ENCODE measurements at places on chromosomes 12 and 14.

DNA sequence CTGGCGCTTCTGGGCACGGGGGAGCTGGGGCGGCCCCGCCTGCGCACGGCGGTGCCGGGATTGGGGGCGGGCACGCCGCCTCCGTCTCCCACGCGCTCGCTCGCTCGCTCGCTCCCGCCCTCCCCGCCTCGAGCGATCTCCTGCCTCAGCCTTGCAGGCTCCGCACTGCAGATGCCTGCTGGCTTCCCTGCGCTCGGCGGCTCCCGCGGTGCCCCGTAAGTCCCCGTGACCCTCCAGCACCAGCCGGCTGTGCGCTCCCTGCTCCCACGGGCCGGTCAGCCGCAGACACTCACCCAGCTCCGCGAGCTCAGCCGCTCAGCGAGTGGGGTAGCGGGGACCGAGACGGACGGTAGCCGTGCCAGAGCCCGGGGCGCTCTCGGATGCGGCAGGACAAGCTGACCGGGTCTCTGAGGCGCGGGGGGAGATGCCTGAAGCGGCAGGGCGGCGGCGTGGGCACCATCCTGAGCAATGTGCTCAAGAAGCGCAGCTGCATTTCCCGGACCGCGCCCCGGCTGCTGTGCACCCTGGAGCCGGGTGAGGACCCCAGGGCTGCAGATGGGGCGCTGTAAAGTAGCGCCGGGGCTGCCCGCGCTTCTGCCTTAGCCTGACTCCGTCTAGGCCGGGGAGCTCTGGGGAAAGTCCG lies at the start of gene TBC1D30:
TSS of gene TBC1D30 (plus strand) at position 148 of the 643 bp plus-strand sequence. CDS start at position 381, 233 bp downstream.
- peak; percentile 25 for DNase-seq

- no peak for DNase-seq
Measured at GRCh38 chr14:63760014-63760413, 32.1 kb upstream of the SGPP1 start.

- no peak for DNase-seq
Measured at GRCh38 chr14:105844810-105845724, 318.7 kb downstream of the TMEM121 start.

- DNase-seq, result peak; percentile 48
Measured at GRCh38 chr12:102539651-102540553, 59.5 kb upstream of the IGF1 start.

DNA sequence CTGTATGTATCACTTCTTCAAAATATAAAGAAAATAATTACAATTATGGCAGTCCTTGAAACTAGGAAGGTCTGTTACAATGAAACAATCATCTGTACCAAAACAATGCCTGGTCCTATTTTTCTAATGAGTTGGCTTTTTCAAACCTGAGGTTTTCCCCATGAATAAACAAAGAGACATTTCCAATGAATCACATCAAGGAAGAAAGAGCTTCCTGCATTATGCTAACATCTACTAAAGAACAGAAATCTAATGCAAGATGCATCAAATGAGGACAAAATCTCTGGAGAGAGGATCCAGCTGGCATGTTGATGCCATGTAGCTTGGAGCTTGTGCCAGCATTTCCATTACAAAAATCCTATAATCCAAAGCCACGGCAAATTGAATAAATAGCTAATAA lies 29.3 kb downstream of the NIN start:
- DNase-seq, result peak; percentile 82

- DNase-seq, result no peak
Measured at GRCh38 chr12:113488322-113488721, 16.7 kb upstream of the LHX5 start.

DNA sequence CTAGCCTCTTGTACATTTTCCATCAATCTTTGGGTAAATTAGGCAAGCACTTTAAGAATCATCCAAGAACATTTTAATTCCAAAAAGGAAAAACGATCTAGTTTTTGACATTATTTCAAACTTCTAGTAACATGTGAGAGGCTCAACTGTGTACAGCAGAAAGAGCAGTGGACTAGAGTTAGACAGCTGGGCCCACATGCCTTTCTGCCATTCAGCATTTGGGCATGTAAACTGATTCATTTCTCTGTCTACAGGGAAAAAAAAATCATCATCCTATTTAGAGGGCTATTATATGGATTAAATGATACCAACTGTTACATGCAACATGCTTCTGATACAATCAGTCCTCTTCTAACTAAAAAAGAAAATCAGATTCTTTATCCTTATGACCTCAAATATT lies 17.7 kb downstream of the ATP2B1 start:
- DNase-seq, result peak; percentile 38

DNA sequence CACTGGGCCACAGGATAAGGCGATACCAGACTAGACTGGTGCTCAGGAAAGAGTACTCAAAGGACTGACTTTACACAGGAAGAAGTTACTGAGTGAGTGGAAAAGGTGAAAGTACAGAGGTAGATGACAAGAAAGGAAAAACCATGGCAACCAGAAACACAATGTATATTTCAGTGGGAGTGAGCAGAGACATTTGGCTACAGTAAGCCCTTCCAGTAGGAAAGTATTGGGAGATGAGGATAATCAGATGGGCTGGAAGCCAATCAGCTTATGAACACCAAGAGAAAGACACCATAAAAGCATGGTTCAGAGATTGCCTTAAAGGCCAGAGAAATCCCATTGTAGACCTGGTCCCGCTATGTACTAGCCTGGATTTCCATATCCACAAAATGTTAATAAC lies 51.6 kb downstream of the TMTC1 start:
- peak; percentile 62 for DNase-seq

DNA sequence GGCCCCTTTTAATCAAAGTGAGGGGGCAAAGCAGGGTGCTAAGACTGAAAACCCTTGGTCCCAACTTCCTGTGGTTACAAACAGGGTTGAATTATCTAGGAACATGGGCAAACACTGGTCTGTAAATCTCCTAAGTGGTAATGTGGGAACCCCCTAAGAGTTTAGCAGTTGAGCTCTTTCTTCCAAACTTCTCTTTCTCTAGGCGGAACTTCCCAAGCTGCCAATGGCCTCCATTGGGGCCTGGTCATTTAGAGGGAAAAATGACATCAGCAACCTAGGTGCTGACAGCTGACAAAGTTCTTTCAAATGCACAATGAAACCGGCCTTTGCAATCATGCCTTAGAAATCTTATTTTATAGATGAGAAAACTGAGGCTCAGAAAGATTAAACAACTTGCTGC lies 17.7 kb downstream of the HEBP1 start:
- DNase-seq, result no peak

DNA sequence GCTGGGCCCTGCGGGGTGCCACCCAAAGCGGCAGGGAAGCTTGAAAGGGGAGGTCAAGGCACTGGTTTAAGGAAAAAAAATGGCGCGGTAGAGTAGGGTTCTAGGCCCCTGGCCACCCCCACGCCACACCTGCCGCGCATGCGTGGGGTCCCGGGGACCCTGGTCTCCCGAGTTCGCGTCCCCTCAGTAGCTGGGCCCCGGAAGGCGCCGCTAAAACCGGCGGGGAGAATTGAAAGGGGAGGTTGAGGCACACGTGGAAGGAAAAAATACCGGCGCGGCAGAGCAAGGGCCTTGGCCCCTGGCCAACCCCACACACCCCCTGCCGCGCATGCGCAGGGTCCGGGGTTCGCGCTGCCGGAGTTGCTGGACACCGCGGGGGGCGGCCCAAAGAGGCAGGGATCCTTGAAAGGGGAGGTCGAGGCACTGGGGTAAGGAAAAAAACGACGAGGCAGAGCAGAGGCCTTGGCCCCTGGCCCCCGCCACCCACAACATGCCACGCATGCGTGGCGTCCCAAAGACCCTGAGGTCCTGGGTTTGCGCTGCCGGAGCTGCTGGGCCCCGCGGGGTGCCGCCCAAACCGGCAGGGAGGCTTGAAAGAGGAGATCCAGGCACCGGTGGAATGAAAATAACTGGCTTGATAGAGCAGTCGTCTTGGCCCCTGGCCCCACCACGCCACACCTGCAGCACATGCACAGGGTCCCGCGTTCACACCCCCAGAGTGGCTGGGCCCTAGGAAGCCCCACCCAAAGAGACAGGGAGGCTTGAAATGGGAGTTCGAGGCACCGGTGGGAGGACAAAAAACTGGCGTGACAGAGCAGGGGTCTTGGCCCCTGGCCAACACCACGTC lies 314.5 kb downstream of the ALG10 start:
- no peak for DNase-seq

GRCh38 chr12:106226884-106227640 lies 20.8 kb downstream of the CKAP4 start:
- peak; percentile 74 for DNase-seq

DNA sequence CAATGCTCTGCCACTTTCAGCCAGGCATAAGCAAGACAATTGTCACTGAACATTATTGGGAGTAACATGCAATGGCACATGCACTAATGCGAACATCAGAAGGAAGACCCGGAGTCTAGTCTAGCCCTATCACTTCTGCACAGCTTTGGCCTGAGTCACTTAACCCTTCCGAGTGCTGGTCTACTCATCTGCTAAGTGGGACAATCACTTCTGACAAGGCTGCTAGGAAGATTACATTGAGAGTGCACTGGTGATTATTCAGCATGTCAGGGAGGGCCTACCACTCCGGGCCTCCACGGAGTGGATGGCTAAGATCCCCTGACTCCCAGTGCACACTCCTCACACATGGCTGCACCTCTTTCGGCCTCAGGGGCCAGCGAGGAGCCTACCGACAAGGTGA lies 240.9 kb downstream of the DPF3 start:
- no peak for DNase-seq

DNA sequence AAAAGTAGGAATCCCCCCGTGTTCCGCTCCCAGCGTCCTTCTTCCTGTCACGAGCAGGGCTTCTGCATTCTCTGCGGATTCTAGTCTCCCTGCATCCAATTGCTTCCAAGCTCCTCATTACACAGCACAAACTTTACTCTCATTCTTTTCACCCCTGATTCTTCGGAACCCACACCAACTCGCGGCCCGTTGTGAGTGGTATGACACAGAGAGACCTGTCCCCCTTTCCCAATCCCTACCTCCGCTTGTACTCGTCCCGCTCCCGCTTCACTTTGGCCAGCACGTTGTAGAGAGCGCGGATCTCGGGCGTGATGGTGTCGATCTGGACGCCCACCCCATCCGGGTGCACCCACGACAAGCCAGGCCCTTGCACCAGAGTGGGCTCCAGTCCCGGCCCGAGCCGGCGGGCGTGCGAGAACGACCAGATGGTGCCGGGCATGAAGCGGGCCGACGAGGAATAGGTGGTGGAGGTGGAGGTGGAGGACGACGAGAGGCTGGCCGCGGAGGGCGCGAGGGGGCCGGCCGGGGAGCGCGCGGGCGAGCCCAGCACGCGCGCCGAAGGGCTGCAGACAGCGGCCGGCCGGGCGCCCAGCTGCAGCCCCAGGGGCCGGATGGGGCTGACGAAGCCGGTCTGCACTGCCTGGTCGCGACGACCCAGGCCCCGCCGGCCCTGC lies 687 bp downstream of the IFFO1 start:
- DNase-seq, result no peak

GRCh38 chr12:89344043-89344861 lies 8.0 kb downstream of the DUSP6 start:
- no peak for DNase-seq

- DNase-seq, result peak; percentile 60
Measured at GRCh38 chr12:9039397-9039977, 50.1 kb downstream of the KLRG1 start.

DNA sequence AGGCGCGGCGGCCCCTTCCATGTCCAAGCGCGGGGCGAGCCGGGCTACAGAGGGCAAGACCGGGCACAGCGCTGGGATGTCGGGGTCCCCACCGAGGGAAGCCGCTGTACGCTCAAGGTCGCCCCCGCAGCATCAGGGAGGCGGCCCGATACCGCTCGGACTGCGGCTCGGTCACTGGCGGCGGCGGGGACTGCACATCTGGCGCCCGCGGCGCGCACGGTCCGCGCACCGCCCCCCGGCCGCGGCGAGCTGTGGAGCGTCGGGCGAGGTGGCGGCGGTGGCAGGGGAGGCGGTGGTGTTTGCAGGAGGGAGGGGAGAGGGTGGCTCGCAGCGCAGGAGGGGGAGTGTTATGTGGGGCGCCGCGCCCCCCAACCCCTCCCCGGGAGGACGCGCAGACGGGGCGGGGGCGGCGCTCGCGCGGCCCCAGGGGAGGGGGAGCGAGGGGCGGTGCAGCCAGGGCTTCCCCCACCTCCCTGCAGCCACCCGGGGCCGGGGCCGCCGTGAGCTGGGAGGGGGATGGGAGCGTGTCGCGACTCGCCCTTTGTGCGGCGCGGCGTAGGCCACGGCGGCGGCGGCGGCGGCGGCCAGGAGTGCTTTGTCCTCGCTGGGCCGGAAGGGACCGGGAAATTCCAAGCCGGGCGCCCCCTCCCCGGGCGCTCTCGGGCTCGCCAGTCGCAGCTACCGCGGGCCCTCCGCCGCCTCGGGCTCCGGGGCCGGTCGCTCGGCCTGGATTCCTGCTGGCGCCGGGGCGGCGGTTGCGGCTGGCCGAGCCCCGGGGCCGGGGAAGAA lies at the start of gene NUAK1:
TSS of gene NUAK1 (minus strand) at position 322 of the 789 bp plus-strand sequence. CDS start at position 21, 301 bp downstream.
- peak; percentile 61 for DNase-seq

DNA sequence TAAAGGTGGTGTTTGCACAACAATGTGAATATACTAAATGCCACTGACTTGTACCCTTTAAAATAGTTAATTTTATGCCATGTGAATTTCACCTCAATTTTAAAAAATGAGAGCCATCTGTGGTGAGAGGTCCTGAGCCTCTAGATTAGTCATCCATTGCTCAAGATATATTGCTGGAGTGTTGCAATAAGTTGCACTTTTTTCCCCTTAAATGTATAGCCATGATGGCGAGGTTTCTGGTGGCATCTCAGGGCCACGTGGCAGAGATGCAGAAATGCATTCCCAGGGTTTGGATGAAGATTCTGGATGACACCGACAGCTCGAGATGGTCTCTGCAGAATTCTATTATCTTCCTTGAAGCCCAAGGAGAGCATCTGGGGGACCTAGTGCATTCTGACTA lies 153.7 kb downstream of the AACS start:
- peak; percentile 38 for DNase-seq

DNA sequence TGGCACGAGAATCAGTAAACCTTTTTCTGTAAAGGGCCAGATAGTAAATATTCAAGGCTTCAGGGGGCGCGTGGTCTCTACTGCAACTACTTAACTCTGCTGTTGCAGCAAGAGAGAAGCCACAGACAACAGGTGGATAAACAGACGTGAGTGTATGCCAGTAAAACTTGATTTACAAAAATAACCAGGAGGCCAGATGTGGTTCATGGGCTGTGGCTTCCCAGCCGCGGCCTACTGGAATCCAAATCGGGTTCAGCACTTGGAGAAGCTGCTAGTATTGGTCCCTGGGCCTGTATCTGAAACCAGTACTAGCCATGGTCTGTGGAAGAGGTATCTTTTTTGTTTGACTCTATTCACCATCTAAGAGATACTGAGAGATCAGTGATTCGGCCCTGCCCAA lies 13.3 kb downstream of the PPP2R5C start:
- DNase-seq, result no peak

- DNase-seq, result no peak
Measured at GRCh38 chr12:32010631-32011336, 51.6 kb downstream of the RESF1 start.
